ENCODE measurements at places on chromosomes 7 and 10.

GRCh38 chr7:35465791-35466336 is 212.0 kb upstream of the TBX20 start:
- DNase-seq: no peak

GRCh38 chr10:97498841-97499560 is at the start of gene UBTD1:
Gene UBTD1 (plus strand): TSS chr10:97498924. CDS start chr10:97499204, 280 bp downstream.
- no peak for DNase-seq

GRCh38 chr7:26850193-26850651 is 14.2 kb downstream of the SKAP2 start:
- DNase-seq: no peak

DNA sequence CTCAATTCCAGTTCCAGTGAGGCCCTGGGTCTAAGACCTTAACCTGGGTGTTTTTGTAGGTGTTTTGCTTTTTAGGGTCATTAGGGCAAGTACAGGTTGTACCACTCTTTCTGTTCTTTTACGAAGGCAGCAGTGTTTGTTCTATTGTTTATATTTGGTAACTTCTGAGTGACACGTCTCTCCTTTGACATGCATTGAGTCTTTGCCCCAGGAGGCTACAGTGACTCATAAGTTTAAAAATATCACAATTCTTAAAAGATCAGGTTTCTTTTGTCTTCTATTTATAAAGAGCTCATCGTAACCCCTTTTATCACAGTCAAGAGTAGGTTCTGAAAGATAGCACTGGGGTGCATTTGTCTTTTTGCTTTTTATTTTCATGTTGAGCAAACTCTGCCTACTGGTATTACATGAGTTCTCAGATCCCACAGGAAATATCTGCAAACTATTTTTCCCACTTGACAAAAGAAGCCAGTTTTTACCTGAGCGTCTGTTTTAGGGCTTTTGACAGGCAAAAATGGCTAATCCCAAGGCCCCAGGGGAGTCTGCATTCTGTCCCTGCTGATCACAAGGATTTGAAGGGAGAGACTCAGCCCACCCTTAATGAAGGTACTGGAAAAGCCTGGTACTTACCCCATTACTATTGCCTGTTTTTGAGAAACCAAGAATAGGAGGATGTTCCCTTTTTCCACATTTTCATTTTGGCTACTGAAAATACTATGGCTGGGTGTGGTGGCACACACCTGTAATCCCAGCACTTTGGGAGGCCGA is 7.9 kb downstream of the NUDT13 start:
- no peak for DNase-seq

DNA sequence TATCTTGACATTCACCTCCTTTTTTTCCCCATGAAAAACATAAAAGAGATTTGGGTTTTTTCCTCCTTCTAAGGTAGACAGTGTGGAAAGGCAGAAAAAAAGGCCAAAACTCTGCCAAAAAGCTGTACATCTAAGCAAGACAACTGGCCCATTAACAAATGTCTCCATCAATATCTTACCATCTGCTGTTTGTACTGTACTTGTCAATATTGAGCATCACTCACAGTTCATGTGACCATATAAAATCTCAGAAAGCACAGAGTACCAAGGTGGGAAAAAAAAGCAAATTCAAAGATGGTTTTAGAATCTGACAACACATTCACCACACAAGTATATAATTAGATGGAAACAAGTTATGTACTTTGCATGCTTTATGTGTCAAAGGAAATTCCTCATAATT is 52.6 kb downstream of the CACNA2D1 start:
- no peak for DNase-seq

GRCh38 chr7:150969475-150969874 is 8.6 kb downstream of the KCNH2 start:
- DNase-seq: no peak

DNA sequence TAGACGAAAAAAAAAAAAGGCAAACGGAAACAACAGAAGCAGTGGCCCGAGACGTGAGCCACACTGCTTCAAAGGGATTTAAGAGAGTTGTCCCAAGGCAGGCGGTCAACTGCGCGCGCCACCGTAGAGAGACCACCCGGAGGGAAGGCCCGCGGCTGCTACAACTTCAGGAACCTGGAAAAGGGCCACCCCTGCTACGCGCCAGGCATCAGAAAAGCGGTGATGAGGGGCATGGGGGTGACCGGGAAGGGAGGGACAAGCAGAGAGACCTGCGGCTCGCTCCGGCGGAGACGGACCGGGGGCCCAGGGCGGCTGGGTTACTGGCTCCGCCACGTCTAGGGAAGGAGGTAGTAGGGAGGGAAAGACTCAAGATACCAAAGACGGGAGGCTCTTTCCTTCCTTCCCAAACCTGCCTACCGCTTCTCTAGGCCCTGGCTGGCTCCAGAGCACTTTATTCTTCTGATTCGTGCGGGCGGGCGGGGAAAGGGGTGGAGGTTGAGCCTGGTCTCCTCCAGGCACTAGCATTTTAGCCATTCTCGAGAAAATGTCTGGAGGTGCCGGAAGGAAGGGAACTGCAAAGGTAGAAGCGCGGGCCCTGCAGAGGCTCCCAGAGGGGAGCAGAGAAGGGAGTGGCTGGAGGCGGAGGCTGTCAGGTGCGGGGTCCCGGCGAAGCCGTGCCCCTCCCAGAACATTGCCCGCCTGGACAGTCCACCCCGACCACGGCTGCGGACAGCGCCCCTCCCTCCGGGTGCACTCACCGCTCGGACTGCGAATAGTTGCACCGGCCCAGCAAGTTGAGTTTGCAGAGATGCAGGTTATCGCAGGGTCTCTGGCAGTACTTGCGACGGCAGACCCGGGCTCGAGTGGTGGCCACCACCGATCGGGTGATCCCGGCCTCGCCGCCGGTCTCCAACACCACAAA is 993 bp downstream of the ZC3HAV1 start:
- no peak for DNase-seq

GRCh38 chr10:126691456-126691855 is 21.0 kb upstream of the C10orf90 start:
- no peak for DNase-seq

GRCh38 chr10:63467841-63468240 is 2.1 kb upstream of the JMJD1C start:
- peak; percentile 72 for DNase-seq

DNA sequence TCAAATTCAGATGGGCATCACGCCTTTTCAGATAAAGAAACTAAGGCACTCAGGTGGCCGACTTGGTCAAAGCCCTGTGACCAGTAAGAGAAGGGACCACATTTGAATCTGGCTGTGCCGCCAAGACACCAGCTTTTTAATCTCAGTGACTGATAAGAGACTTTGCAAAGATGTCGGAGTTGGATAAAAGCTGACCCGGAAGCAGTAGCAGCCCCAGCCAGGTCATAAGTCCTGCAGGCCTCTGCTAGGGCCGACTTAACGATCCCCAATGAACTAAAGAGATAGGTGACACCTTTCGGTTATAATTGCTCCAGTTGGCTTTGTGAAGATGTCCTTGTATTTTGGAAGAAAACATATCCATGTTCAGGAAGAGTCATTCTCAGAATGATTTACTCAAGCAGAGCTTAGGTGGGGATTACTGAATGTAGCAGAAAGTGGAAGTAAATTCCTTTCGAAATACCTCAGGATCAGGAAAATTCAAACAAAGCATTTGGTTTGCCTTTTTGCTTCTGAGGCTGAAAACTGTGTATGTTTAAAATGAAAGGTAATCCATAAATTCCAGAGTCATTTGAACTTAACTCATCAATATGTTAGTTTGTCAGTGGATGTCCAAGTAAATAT is 164.2 kb upstream of the PITRM1 start:
- DNase-seq: no peak

DNA sequence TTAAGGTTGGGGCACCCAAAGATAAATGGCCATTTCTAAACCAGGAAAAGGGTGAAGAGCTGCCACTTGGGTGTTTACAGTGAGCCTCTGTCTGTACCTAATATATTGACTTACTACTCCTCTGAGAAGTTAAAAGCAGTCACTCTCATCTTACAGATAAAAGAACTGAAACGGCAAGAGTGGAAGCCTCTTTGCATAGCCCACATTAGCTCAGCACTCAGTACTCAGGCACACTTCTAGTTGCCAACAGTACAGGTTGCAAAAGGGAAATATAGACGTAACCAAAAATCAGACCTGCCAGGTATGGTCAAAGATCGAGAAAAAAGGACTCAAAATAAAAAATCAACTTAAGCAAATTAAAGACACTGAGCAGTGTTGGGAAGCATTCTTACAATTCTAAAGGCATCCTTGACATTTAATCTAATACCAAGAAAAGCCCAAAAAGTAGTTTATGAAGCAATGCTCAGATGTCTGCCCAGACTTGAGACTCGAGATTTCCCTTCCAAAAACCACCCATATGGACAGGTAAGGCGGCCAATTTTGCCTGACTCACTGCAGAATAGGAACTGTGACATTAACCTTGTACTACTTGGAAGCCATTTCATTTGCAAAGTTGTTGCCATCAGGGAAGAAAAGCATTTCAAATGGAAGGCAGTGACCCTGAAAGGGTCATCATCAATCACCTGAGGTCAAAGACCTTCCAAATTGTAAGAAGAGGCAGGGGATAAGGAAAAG is 139.3 kb downstream of the SLC25A13 start:
- no peak for DNase-seq

- no peak for DNase-seq
Observed at GRCh38 chr7:25054819-25055519, 70.1 kb downstream of the CYCS start.

DNA sequence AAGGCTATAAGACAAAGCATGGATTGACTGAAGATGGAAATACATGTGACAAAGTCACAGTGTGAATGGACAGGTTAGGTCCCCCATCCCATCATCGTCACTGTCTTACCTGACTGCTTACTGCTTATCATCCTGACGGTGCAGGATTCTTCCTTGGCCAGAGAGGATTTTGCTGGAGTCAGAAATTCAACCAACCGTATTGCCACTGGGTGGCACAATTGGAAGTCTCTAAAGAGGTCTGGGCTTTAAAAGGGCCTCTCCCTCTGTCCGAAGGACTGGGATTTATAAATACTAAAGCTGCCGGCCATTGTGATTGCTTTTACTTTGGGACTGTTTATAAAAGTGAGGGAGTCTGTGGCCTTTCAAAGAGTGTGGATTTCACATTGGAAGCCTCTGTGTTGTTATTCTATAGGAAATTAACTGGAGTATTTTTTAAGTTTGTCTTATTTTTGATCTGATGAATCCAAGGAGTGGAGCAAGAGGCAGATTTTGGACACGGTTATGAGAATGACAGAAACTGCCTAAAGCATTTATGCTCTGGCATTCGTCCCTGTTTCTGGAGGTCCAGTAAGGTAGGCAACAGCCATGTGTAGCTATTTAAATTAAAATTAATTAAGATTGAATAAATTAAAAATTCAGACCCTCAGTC is 113.3 kb upstream of the CREB5 start:
- no peak for DNase-seq

DNA sequence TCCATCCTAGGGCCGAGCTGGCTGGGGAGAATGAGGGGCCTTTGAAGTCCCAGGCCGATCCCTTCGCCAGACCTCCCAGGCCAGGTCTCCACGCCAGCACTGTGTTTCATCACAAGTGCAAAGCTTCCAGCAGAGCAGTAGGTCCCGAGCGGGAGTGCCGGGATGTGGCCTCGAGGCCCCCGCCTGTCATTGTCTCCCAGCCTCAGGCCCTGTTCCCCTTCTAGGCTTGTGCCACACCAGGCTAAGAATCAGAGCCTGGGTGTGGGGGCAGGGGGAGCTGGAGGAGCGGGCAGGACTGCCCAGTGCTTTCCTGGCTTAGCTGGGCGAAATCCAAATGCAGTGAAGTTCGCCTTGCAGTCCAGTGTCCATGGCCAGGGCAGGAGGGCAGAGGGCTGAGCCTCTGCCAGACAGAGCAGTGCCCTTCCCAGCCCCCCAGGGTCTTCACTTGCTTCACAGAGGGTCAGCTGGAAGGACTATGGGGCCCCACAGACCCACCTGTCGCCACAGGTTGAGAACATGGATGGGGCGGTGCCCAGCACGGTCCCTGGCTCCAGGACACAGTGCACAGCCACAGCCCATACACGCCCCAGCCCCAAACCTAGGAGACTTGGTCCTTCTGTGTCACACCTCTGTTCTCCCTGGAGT is 20.2 kb upstream of the PFKFB3 start:
- DNase-seq: no peak

GRCh38 chr7:46072722-46073121 is 151.7 kb upstream of the IGFBP3 start:
- DNase-seq: no peak
